ENCODE measurements at places on chromosomes 5 and 9.

DNA sequence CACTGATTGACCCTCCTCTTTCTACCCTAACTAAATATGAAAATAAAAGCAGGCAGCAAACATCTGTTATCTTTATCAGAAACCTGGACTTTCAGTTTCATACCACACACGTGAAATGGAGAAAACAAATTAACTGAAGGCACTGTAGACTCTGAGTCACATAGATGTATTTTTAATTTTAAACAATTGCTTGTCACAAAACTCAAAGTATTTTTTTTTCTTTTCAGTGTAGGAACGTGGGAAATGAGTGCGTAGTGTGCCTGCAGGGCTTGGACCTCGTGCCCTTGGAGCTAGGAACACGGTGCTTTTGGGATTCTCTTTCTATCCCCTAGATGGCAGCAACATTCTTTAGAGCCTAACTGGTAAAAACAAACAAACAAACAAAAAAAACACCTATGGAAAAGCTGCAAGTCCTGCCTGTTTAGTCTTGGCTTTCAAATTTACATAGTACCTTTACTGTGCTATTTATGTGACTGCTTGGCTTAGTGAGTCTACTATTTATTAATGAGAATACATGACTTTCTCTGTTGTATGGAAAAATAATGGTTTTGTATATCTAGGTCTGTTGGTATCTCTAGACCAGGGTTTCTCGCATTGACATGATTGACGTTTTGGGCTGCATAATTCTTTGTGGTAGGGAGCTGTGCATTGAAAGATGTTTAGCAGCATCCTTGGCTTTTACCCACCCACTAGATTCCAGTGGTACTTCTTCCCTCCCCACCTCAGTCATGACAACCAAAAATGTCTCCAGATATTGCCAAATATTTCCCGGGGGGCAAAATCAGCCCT lies 16.8 kb upstream of the ACTBL2 start:
- DNase-seq, result no peak

- DNase-seq, result no peak
Measured at GRCh38 chr5:88867638-88868037, 15.3 kb downstream of the MEF2C start.

DNA sequence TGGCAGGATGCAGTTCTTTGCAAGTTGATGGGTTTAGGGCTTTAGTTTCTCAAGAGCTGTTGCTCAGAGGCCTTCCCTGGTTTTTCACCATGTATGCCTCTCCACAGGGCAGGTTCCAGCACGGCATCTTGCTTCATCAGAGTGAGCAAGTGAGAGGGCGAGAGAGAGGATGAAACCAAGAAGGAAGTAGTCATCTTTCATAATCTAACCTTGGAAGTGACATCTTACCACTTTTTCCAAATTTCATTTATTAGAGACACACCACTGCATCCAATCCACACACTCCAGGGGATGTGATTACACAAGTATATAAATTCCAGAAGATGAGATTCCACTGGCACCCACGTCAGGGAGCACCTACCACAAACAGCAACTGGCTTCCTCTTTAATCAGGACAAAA lies 294.4 kb downstream of the MARCHF11 start:
- no peak for DNase-seq

DNA sequence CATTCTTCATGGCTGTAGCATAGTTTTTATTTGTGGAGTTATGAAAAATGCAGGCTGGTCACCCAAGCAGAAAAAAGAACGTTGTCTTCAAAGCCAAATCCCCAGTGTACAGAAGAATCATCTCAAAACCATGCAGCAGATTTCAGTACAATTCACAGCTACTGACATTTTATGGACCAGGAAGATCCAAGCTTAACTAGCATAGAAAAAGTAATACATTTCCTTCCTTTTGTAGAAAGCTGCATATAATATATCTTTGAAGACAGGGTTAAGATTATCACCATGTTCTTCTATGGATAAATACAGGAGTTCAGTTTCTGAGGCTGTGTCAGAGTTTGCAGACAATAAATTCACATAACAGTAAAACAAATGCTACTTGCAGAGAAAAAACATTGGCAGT lies 1054.8 kb upstream of the C9orf72 start:
- DNase-seq, result no peak

DNA sequence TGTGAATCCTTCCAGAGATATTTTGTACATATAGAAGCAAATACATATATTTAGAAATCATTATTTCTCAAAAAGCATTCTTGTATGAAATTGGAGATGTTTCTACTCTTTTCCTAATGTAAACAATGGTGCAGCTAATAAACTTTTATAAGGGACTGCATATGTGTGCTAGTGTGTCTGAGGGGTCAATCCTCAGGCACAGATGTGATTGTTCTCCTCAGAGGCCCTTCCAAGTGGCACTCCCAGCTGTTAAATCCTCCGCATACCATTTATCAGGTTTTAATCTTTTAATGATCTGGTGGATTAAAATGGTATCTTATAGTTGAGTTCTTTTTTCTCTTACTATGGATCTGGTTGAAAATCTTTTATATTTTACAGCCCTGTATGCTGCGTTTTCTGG lies 5.6 kb upstream of the OMD start:
- DNase-seq, result no peak

DNA sequence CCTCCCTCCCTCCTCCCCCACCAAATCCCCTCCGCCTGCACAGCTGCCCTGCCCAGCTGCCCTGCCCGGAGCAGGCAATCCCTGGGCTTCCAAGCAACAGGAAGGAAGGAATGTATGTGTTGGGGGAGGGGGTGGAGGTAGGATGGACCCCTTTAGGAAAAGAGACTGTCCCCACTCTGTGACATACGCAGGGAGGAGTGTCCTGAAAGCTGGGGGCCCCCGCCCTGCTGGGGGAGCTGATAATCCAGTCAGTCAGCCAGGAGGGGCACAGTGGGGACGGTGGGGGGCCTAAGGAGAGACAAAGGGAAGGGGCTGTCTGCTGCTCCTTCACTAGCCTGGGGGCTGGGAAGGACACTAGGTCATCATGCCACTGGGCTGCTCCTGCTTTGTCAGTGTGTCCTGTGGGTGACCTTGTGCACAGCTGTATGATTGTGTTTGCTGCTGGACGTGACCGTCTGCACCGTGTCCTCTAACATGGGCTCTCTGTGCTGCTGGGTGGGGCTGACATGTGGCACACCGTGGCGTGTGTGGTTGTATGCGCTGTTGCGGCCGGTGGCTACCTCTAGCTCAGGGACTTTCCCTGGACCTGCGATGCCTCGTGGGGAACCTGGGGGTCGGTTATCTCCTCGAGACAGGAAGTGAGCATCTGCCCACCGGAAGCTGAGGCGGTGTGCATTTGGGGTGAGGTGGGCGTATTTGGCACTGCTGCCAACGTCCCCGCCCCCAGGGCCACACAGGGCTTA lies 3.0 kb downstream of the N4BP3 start:
- peak; percentile 58 for DNase-seq

- DNase-seq, result no peak
Measured at GRCh38 chr5:10102706-10103497, 146.8 kb downstream of the ATPSCKMT start.

DNA sequence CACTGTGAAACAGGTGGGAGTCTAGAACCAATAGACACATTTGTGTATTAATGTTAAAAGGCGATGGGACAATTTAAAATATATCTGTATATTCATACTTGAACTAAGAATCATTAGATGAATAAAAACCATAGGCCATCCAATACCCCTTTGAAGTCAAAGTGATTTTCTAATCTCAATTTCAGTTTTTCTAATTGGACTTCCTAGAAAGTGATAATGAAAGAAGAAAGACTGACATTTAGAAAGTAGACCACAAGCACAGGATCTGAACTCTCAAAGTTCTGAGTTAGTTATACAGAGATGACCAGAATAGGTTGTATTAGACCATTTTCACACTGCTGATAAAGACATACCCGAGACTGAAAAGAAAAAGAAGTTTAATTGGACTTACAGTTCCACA lies 412.8 kb upstream of the PIK3R1 start:
- DNase-seq, result no peak

DNA sequence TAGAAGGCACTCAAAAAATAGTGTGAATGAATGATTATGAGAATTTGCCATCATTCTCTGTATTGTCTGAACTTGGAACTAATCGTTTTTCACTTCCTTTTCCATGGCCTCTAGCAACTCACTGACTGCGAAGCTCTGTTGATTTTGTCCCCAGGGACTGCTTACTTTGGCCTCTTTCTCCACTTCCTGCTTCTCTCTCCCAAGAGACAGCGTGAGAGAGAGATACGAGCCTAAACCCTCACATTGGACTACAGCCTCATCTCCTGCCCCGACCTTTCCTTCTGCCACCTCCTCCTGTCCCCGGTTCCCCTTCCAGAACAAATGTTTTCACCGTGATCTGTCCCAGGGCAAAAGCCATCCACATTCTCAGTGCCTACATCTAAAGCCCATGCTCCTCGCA lies 300.8 kb upstream of the PANK3 start:
- DNase-seq, result no peak

- no peak for DNase-seq
Measured at GRCh38 chr5:164358531-164359259, 853.3 kb downstream of the MAT2B start.

GRCh38 chr9:94591876-94592275 lies 1.7 kb downstream of the FBP2 start:
- DNase-seq, result no peak

DNA sequence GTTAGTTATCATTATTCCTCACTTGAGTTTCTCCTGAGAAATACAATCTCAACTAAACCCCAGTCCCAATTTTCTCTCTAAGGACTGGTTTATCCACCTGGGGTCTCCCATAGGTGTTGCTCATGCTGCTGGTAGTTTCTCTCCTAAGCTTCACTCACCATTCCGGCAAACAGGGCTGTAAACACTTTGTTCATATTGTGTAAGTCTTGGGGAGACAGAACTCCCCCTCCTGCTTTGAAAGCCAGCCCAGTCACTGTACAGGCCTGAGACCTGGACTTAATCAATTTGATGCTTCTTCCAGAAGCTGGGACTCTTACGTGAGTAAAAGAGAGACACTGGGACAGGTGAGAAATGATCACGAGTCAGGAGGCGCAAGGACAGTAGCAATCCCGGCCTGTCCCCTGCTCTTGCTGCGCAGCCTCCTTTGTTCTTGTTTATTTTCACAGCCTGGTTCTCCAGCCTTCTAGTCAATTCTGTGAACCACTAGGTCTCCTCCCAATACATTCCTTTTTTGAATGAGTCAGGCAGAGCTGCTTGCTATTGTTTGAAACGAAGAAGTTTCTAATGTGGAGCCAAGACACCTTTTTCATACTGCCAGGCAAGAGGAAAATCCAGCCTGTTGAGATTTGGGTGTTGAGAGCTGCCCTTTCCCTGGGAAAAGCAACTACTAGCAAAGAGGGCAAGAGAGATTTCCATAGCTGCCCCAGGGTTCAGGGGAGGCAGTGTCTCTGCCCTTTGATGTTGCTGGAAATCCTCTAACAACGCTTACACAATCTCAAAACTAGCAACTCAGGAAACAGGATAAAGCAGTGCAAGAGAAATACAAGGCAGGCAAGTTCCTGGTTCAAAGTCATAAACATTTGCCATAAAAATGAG lies 9.2 kb upstream of the SHROOM1 start:
- DNase-seq, result no peak

- peak; percentile 91 for DNase-seq
Measured at GRCh38 chr9:99104459-99105151, at the start of gene TGFBR1. Gene TGFBR1, plus strand, starts transcription at chr9:99105113. Its CDS starts 93 bp downstream, at chr9:99105206.

DNA sequence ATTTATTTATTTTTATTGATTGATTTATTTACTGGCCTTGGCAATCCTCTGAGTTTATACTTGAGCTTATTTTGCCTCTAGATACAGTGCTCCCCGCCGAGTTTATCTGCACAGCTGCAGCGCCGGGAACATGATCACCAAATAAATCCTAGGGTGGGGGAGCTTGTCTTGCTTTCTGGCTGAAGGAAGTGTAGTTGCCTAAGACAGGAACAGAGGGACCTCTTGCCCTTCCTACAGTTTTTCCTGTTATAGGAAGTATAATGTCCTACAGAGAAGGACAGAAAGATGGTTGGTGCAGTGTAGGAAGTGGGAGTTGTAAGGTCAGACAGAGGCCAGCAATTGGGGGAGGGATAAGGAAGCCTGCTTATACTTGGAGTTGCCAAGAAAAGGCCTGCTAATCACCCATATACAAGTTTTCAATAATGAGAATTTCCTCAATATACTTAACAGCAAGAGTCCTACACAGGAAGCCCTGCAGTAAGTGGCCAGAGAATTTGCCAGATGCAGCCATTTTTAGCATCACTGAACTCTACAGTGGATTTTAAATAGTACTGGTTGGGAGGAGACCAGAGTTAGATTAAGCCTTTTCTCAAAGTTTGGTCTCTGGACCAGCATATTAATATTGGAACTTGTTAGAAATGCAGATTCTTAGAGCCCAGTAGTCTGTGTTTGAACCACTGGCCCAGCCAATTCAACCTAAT lies 7.7 kb downstream of the AOPEP start:
- no peak for DNase-seq

DNA sequence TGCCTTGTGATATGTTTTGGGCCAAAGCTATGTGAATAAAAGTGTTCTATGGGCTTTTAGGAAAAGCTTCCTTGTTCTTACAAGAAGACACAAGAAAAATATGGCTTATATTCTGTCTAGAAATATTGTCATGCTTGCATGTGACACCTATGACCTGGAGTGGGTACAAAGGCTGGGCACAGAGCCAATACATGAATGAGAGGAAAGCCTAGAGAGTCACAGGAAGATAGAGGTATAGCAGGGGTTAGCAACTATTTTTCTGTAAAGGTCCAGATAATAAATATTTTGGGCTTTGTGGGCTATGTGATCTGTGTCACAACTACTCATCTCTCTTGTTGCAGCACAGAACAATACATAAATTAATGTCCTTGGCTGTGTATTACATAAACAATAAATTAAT lies 196.6 kb upstream of the CD180 start:
- no peak for DNase-seq

DNA sequence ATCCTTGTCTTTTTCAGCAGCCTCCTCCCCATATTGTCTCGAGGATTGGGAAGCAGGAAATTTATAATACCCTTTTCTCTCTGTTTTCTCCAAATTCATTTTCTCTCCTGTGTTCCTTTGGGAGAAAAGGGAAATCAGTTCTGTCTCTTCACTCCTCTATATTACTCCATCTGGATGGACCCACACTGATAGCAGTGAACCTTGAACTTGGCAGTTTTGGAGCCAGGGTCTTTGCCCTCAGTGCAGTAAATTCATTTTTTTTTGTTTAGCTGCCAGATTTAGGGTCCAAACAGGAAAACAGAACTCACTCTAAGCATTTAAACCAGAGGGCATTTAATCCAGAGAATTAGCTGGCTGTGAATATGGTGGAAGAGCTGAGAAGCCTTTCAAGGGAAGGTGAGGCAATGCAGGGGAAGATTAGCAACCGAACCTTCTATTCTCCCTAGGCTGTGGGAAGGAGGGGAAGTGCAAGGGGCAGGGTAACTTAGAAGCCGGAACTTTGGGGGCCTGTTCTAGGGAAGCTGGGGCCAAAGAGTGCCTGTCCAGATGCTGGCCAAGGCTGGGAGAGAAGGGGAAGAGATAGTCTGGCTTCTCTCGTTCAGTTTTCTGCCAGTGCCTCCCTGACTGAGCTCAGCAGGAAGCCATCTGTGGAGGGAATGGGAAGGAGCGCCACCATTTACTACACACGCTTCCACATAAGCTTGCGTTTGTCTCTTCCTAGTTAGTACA lies 16.3 kb upstream of the NPR2 start:
- DNase-seq, result no peak
